ENCODE measurements at places on chromosomes 3 and 15.

DNA sequence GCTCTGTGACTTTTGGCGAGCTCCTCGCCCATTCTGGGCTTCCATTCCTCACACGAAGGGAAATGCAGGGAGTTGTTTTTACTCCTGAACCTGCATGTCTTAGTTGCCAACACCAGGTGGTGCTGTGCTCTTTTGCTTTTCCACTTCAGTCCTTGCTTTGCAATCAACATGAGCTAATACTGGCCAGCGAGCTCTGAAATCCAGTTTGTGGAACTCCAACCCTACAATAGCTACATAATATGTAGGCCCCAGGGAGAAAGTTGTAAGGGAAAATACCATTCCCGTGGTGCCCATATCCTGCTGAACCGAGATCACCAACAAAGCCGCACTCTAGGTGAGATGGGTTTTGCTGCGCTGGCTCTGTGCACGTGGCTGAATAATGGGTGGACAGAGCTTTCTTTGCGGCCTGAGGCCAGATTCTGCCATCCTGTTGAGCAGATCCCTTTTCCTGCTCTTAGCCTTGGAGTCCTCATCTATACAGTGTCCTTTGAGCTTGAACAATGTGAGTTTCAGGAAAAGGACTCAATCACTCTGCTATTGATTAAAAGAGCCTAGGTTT, 25.0 kb downstream of the LSM3 start:
- DNase-seq = peak; percentile 46

GRCh38 chr3:58560771-58561311, 16.4 kb downstream of the FAM107A start:
- no peak for DNase-seq

DNA sequence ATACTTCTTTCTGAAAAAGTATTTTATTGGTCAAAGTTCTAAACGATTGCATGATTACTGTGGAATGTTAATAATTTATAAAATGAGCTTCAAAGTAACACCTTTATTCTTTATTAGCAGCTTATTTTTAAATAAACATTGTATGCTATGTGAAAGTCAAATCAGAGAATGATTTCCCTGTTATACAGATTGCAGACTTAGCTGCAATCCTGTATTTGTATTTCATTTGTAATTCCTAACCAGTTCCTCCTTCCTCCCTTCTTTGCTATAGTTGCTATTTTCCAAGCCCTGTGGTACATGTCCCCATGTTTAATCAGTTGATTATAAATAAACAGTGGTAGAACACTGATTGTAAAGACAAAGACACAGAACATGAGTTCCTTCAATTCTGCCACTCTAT, 42.4 kb upstream of the C15orf39 start:
- DNase-seq = no peak

DNA sequence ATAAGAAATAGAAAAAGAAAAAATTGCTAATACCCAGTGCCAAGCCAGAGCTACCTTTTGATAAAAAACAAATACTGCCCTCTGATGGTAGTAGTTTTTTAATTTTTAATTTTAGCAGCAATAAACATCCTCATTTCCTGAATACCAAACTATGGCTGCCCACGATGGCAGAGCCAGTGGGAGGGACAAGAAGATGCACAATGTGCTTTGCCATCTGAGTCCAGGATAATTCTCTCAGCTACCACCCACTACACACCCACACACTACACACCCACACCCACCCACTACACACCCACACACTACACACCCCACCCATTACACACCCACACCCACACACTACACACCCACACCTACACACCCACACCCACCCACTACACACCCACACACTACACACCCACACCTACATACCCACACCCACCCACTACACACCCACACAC, 17.8 kb downstream of the CEP19 start:
- DNase-seq = no peak

DNA sequence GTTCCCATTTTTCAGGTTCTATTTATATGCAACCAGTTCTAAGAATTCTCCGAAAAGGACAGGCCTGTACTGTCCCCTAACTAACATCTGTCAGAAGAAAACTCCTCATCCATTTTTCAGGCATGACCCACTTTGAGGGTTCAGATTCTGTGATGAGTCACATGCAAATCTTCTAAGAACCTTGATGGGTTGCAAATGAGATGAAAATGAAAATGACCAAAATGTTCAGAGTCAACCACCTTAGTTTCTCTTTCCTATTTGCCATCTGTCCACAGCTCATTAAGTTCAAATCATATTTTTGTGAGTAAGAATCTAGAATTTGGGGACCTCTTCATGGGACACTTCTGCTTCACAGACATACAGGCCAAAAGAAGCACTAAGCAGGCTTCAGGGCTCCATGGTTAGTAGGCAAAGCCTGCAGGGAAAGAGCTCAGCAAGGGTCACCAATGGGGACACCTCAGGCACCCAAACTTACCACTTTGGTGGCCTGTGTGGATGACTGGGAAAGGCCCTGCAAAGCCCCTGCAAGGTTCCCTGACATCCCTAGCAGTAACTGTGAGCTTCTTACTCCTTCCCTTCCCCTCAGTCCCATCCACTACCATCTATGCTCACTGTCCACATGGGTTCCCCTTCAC, 122.0 kb downstream of the WDR76 start:
- peak; percentile 26 for DNase-seq

- no peak for DNase-seq
Measured at GRCh38 chr3:12995389-12996180, 77.6 kb downstream of the IQSEC1 start.

DNA sequence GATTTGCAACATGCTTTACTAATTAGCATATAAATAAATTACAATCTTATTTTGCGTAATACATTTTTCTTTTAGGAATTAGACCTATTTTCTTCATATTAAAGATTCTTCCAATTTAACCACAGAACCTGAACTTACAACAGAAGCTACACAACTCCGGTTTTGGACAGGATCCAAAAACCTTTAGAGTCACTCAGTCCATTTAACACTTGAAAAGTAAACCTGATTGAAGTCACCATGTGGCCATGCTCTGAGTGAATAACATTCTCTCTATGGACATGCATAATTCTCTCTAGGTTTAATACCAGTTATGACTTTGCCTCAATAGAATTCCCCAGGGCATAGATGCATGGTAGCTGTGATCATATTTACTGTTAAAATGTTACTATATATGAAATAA, 751.0 kb downstream of the VGLL3 start:
- DNase-seq = no peak

- no peak for DNase-seq
Measured at GRCh38 chr3:105458518-105459215, 92.0 kb downstream of the ALCAM start.

- DNase-seq = no peak
Measured at GRCh38 chr15:100880139-100880896, 687 bp downstream of the ALDH1A3 start.

GRCh38 chr3:64824394-64824909, 136.7 kb upstream of the ADAMTS9 start:
- peak; percentile 4 for DNase-seq

DNA sequence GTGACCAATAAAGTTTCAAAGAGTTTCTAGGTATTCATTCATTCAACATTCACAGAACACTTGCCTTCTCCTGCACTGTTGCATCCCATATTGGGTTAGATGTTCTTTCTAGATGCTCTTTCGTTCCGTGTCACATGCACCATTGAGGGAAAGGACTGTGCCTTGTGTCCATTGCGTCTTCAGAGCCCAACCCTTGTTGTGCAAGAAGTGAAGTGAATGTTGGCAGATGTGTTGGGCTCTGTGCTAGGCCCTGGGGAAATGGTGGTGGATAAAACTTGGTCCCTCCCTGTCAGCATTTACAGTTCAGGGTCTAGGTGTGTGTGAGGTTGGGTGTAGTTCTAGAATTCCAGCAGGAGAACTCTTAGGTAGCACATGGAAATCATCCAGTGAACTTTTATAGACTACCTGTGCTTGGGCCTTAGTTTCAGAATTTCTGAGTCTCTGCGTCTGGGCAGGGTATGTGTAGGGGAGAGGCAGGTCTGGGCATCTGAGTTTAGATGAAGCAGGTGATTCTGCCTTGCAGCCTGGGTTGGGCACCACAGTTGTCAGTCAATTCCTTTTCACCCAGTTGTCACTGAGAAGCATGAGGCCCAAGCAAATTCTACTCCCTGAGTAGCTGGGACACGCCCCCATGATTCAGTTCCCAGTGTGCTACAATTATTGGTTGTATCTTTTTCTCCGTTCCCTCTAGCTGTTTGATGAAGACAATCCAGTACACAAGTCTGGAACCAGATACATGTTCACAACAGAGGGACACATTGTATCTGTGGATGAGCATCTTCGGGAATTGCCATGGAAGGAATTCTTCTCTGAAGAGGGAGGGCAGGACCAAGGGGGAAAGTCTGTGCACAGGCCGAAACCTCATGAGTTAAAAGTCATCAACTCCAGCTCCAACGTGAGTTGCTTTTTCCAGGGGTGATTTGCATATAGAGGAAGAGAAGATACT, 25.4 kb downstream of the EDEM1 start:
- DNase-seq = no peak

GRCh38 chr15:62833646-62834045, 208.9 kb upstream of the TPM1 start:
- DNase-seq = no peak

DNA sequence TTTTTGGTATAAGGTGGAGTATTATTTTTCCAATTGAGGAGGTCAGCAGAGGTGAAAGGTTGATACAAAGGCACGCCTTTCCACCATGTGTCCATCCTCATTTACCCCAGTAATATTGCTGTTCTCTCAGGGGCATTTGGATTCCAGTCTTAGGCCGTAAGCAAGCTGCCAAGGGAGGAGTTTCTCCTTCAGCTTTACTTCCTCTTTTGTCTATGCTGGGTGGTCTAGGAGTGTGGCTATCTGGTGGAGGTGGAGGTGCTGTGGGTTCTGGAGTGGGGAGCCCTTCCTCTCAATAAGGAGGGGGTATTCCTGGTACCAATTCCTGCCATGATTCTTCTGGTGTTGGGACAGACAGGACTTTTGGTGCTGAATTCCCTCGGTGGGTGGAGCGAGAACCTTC, 340.6 kb downstream of the KCNH8 start:
- no peak for DNase-seq

- DNase-seq = no peak
Measured at GRCh38 chr3:134944429-134944828, 149.4 kb downstream of the EPHB1 start.

GRCh38 chr15:40436116-40436891, 4.4 kb upstream of the BAHD1 start:
- no peak for DNase-seq

- no peak for DNase-seq
Measured at GRCh38 chr15:25852661-25853524, 10.2 kb downstream of the ATP10A start.

- no peak for DNase-seq
Measured at GRCh38 chr3:32128936-32129335, 22.5 kb downstream of the GPD1L start.

- DNase-seq = peak; percentile 69
Measured at GRCh38 chr15:72117486-72118016, 399 bp downstream of the MYO9A start.

DNA sequence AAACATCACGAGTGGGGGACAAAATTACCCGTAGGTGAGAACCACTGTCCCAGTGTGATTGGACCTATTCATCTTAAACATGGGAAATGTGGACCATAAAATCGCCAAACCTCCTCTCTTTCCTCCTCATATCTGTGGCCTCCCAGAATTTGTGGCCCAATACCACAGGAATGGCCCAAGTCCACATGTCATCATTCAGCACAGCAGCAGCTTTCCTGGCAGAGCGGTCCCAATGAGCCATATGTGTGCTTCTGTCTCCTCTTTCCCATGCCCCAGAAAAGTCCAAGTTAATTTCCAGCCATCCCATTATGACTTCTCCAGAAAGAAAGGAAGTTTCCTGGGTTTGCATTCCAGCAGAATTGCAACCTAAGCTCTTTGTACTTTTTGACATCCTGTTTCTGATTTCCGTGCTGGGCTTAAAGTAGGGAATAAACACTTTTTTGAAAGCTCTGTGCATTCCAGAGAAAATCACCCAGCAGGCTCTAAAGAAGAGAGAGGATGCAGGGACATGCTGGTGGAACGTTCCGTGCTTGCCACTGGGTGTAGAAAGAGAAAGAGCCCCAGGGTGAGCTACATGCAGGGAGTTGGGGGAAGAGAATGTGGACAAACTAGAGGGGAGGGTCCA, 259.4 kb upstream of the PROK2 start:
- no peak for DNase-seq

DNA sequence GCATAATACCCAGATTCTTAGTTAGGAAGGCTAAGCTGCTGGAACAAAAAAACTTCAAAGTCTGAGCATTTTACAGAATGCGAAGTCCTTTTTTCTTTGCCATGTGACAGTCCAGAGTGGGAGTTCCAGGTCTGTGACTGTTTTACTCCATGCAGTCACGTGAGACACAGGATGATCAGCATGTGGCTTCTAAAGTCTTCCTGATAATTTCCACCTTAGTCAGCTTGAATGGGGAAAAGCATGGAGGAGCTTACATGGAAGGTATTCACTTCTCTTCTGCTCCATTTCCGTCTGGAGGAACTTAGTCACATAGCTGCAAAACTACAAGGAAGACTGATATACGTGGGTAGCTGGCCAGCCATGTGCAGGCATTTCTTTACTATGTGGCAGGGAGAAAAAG, 1.7 kb downstream of the SNTN start:
- no peak for DNase-seq

- no peak for DNase-seq
Measured at GRCh38 chr3:128551867-128552266, 58.9 kb upstream of the GATA2 start.

Data from activated CD4-positive, alpha-beta T cell treated with anti-CD3 and anti-CD28 coated beads, Interleukin-2, amount 50 U/mL, for 16 hours (primary cell).